HL-60 (cell line): ENCODE measurements at places on chromosomes 4 and X.

DNA sequence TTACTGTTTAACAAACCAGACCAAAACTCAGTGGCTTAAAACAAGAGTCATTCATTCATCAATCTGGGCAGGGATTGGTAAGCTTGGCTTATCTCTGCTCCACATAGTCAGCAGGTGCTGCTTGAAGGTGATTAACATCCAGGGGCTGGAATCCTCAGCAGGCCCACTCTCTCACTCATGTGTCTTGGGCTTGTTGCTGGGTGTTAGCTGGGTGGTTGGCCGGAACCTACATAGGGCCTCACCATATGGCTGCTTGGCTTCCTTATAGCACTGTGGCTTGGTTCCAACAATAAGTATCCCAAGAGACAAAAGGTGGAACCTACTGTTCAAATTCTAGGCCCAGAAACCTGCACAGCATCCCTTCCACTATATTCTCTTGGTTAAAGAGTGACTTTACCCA, 125.0 kb downstream of the RASGEF1B start:
- no peak for DNase-seq

GRCh38 chr4:124111411-124111810, 601.1 kb downstream of the ANKRD50 start:
- no peak for DNase-seq

DNA sequence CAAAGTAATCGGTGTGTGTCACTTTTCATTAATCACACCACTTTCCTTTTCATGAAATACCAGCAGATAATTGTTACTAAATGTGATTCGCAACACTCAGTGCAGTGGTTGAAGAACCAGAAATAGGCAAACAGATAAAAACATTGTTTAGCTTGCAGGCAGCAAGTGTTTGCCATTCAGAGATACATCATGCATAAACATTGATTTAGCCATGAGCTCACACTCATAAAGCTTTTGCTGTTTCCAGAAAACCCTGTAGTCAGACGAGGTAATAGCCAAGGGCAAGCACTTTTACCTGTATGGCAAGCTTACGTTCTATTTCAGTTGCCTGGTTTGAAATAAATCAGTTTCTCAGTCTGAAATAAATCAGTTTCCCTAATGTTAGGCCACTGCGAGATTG, 542.0 kb upstream of the TENM3 start:
- no peak for DNase-seq

GRCh38 chrX:110951472-110952269, 144.3 kb upstream of the PAK3 start:
- no peak for DNase-seq

GRCh38 chr4:157509341-157509740, 288.8 kb downstream of the GRIA2 start:
- no peak for DNase-seq

DNA sequence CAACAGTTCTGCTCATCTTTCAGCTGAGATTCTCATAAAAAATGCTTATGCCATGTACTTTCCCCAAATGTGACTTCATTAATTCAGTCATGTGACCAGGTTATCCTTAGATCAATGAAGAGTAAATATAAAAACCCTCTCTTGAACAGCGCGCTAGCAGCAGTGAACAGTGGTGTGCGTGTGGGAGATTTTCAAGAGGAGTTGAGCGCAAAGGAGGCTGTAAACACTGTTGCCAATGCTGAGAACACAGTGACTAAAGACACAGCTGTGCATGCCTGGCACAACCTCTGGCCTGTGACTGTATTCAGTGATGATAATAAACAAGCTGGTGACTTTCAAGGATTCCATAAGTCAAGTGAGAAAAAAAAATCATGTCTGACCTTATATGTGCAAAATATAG, 25.1 kb downstream of the MSX1 start:
- DNase-seq: no peak

DNA sequence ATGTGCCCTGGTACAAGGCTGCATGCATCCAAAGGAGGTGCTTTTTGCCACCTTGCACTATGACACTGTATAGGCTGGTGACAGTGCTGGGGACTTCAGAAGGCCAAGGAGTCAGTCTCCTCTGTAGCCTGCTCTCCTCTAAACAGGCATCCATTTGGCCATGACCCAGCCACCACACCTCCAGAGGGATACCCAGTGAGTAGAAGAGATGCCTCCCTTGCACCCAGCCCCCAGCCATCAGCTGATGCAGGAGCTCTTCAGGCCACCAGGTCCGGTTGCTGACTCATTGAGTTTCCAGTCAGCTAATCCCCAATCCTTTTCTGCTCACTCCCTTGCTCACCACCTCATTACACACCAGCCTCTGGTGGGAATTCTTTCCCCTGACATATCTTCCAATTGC, 99.8 kb downstream of the PJA1 start:
- DNase-seq: no peak

- DNase-seq: no peak
Measured at GRCh38 chrX:111010111-111010510, 85.9 kb upstream of the PAK3 start.

DNA sequence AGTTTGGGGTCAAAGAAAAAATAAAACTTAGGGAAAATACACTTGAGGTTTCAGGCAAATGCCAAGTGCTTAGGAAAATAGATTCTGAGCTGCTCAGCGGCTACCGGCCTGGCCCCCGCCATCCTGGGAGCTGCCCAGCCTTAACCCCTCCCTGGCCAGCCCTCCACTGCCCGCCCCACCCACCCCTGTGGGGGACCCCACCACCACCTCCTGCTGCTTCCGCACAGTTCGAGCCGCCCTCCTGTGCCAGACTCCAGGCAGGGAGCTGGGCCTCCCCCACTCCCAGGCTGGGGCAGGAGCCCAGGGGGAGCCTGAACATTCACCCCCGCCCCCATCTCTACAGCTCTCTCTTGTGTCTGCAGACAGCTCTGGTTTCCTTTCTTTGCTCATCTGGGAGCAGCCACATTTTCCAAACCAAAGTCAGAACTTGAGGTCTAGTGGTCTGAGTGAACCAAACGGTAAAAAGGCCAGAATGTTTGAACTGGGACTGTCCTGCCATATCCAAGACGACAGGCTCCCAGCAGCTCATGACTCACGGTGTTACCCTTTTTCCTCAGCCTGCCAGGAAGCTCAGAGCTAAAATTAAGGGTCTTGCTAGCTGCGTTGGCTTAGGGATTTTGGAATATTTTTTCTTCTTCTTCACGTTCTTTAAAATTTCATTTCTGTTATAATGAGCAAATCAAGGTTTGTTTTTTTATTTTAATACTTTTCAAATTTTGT, 4.7 kb upstream of the FGFR3 start:
- no peak for DNase-seq

GRCh38 chrX:115348446-115349225, 59.1 kb downstream of the LUZP4 start:
- no peak for DNase-seq

GRCh38 chr4:181944527-181944926, 298.7 kb upstream of the TENM3 start:
- no peak for DNase-seq

DNA sequence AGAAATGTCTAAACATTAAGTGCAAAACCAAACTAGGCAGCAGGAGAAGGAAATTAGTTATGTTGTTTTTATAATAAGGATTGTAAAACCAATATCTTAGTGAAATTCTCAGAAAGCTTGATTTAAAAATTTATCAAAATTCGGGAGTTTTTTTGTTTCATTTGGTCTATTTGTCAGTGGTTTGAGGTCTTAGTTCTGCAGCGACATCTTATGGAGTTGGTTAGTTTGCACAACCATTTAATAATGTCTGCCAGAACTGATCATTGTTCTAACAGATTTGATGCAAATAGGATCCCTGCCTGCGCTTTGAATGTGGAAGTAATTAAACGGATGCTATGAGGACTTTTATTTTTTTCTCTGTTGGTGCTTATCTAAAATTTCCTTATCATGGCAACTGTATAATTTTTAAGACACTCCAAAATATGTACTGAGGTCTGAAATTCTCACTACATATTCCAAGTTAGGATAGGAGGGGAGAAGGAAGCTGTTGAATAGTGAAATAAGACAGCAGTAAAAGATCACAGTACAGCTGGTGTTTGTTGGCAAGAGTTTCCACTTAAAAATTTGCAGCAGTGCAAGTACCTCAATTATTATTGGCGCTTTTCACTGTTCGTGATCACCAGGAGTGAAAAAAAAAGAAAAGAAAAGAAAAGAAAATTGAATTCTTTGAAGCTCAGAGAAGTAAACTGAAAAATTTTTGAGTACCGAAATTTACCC, 2521.4 kb downstream of the ARAP2 start:
- DNase-seq: no peak

DNA sequence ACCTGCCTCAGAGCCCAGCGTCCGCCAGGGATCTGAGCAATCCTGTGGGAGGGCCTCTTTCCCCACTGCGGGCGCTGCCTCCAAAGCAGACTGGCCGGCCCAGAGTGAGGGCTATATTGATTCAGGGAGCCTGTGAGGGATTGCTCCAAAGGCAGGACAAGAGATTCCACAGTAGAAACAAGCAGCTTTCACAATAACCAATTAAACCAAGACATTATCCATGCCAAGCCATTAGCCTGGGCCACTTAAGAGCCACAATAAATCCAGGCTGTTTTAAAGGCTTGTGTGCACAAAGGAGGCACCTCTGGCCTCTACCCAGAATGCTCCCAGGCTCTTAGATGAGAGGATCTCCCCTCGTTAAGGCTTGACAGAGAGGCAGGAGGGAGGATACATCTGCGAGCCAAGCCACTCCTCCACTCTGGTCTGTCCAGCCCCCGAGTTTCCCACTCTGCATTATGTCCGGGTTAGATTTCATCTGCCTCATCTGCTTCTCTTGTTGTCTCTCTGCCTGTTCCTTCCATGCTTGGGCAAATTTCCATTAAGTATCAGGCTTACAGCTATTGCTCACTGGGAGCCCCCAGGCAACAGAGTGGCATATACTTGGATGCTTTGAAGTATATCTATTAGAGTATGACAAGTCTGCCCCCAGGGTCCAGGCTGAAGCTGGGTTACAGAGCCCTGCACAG, 357.9 kb downstream of the UNC5C start:
- no peak for DNase-seq

DNA sequence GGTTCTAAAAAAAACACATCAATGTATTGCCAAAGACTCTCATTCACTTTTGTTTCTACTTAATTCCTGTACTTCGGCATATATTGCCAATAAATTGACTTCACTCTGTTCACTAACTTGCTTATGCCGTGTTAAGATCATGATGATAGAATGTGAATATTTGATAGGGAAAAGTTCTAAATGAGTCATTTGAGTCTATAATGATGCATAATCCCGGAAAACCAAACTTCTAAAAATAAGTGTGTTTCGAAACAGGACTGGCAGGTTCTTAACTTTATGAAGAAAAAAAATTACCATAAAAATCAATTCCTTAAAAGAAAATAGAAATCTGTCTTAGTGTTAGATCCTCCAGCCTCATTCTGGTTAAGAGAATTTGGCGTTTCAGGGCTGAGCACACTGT, 387.5 kb upstream of the FTHL17 start:
- DNase-seq: no peak

DNA sequence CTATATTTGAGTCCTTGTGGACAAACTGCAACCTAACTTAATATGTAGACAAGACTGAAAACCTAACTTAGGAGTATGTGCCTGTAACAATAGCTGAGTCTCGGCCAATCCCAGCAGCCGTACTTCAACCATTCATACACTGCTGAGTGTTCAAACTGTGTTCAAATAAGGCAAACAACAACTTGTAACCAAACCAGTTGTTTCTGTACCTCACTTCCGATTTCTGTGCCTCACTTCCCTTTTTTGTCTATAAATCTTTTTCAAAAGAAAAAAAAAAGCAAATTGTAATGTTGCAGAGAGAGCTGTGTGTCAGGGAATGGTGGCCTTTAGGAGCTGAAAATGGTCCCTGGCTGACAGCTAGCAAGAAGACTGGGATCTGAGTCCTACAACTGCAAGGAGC, 46.0 kb downstream of the GEMIN8 start:
- DNase-seq: peak; percentile 29

GRCh38 chrX:42459735-42460134, 318.2 kb downstream of the PPP1R2C start:
- DNase-seq: no peak

DNA sequence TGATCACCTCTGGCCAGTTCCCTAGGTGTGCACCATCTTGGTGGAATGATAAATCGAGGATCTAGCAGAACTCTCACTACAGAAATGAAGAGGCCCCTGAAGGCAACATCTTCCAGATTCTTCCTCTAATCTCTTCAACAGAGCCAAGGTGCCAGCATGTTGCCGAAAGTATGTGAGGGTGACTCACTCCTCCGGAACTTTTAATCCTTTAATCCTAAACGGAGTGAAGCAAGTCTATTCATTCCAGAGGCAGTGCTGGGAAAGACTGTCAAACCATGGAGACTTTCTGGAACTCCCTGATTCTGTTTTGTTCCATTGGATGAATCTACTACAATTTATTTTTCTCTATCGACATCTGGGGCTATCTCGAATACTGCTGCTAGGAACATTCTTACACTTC, 68.7 kb downstream of the SUPT20HL2 start:
- DNase-seq: no peak

DNA sequence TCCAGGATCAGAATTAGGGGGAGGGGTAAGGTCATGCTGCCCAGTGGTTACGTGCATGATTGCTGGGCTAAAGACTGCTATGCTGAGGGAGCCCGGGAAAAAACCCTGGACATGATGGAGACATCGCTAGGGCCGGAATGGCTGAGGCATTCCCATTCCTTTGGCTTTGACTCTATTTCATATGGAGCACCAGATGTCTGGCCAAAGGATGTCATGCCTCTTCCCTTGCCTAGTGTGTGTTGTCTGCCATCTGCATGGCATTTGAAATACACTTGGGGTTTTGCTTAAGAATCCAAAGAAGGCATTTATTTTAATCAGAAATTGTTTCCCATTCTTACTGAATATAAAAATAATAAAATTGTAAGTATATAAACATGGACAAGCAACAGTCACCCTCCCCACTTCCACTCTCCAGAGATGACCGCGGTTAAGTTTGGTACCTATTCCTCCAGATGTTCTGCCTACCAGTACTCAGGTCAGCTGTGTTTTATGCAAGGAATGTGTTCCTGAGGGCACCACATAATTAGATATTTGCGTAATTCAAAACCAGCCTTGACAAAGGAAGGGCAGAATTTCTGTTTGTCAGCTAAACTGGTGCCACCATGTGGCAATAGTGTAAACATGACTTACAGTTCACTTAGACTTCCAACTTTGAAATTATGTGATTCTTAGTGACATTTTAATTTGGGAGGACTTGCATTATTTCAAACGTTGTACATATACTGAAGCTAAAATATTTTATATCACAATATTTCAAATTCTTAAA, 105.9 kb downstream of the CT47B1 start:
- DNase-seq: peak; percentile 16

DNA sequence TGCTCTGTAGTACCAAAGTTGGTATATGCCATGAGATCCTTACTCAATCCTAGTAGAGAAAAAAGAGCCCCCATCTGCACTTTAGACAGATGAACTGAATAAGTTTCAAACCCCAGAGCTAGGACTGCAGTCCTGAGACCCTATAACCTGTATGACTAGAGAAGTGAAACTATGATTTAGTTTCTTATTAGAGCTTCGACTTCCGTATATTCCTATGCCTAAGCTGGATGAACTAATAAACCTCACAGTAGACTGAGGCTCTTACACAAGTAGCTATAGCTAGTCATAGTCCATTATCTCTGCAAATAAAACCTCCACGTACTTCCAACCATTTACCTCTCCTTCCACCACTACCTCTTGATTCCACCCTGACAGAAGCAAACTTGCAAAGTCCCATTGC, 6.3 kb upstream of the OTUD4 start:
- DNase-seq: no peak

- DNase-seq: no peak
Measured at GRCh38 chr4:17599826-17600225, 14.6 kb upstream of the MED28 start.
